ENCODE measurements at places on chromosomes 16 and 17.
A peak's percentile ranks its signal among the peaks of the same experiment; 100 is the strongest.

DNA sequence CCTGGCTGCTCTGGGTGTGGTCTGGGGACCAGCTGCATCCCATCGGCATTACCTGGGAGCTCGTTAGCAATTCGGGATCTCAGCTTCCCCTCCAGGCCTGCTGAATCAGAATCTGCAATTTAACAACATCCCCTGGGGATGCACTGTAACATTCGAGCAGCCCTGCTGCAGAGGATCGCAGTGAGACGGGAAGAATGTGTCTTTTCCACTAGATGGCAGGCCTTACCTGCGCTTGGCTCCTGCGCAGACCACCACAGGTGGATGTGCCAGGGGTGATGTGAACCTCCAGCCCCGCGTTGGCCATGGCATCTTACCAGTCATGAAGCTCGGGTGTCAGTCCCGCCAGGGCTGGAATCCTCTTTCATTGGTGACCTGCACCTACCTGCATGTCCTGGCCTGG is 209.9 kb downstream of the PRKCB start:
- DNase-seq: no peak

- peak; percentile 43 for DNase-seq
Observed at GRCh38 chr17:64028874-64029464, 8.5 kb upstream of the ICAM2 start.

DNA sequence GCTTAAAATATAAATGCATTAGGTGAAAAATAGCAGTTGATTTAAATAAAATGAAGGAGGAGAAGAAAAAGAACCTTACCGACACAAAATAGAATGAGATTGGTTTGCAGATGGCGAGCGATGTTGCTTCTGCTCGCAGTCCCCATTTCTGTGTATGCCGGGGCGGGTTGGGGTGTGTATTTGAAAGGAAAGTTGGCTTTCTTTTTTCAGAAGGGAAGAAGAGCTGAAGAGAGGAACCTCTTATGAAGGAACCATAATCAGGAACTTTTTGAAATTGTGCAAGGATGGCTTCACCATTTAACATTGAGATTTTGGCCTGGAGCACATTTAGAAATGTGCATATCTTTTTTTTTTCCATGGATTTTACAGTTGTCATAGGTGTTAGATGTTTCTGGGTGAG is at the start of gene IGSF6:
Gene IGSF6, minus strand, starts transcription at position 156 of the 400 bp plus-strand sequence. Its CDS starts 10 bp downstream, at position 146.
- no peak for DNase-seq

DNA sequence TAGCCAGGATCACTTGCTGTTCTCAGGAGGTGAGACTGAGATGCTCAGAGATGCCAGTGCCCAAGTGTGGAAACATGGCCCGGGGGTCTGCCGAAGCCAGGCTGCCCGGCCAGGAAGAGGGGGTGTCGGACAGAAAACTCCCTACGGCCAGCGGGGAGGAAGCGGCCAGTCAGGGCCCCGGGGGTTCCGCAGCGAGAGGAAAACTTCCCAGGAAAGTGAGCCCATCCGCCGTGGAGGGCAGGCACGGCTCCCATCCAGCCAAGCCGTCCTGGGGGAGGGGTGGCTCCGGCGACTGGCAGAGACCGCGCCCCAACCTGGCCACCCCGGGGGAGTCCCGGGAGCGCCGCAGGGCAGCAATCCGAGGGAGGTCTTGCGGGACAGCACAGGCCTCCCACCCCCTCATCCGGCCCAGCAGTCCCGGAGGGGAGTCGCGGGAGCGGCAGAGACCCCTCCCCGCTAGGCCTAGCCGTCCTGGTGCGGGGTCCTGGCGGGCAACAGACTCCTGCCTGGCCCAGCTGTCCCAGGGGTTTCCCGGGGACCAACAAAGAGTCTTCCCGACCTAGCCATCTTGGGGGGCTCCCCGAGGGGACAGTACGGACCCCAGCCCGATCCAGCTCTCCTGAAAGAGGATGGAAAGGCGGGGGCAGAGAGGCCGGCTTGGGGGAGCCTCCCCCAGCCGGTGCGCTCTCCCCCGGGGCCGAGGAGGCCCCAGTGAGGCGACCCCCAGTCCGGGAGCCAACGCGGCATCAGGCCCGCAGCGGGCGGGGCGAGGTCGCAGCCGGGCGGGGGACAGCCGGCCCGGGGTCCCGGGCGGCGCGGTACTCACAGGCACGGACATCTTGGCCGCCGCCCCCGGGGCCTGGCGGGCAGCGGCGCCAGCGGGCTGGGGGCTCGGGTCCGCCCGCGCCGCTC is 13.8 kb upstream of the BCAR1 start:
- no peak for DNase-seq

- no peak for DNase-seq
Observed at GRCh38 chr16:591892-592517, 2.1 kb downstream of the RAB40C start.

DNA sequence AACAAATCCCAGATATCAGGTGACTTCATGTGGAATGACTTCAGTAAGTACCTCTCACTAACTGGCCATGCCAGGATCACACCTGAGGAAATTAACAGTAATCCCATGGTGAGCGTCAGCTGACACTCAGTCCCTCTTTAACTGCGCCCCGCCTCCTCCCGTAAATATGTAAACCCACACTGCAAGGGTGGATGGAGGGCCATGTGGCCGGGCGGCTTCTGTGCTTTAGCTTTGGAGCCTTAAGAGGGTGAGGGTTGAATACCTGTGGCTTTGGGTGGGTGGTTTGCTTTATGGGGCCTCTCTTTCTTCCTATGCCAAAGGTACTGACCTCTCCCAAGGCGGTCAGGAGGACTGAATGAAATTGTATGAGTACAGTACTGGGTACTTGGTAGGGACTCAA is 141.7 kb downstream of the MRM1 start:
- no peak for DNase-seq

DNA sequence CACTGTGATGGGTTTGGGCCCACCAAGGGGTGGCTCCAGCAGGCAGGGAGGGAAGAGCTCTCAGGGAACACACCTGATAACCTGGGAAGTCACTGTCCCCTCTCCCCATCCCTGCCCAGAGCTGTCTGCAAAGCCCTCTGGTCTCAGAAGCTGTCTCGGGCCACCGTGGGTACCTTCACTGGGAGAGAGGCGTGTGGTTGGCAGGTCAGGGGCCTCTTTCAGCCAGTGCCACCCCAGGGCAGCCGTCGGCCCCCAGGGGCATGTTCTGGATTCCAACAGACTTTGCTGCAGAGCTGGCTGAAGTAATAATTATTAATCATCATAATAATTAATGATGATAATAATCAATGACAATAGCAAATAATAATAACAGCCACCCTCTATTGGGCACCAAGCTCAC is 21.1 kb downstream of the MGAT5B start:
- DNase-seq: no peak

DNA sequence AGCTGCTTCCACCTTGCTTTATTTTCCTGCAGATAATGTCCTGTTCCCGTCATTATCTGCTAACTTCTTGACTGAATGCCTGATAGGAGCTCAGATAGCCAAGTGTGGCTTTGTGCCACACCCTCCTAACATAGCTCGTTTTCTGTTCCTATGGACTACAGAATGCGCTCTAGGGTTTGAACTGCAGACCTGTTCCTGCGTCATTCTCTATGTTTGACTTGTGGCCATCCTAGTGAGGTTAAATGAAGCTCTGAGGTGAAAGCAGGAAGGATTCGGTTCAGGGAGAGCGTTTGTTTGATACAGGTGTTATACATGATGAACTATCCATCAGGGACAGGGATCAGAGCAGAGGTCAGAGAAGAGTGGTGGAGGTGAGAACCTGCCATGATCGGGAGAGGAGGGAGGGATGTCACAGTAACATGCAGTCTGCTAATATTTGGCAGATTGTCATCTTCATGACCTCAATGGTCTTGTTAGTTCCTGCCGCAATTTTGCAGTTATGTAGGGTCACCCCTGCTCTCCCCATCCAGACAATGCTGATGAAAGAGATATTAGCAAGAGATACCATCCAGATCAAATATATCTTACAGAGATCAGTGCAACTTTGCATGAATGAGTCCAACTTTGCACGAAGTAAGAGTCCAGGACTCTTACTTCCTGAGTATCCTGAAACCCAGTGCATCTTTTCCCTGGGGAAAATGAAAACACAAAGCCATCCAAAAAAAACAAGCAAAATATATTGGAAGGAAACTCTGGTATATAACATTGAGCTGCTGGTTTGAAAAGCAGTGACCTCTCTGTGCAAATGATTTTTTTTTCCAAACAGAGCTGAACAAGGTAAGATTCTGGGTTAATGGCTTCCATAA is 32.8 kb downstream of the MPHOSPH6 start:
- no peak for DNase-seq

DNA sequence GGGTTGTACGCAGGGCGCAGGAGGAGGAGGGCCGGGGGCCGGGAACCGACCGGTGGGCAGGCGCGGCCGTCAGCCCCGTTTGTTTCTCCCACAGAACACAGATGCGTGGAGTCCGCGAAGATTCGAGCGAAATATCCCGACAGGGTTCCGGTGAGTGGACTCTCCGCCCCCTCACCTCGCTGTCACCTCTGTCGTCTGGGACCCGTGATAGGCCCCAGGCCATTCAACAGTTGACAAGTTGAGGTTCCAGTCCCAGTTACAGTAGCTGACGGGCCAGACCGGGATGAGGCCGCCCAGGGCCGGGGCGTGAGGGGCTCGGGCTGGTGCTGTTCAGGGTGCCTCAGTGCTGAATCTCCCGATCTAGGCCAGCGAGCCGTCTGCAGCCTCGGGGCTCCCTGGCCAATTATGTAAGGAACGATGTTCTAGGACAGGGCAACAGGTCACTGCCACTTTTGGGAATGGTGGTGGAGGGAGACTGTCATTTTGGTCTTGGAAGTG is 628 bp downstream of the GABARAPL2 start:
- no peak for DNase-seq

- no peak for DNase-seq
Observed at GRCh38 chr16:6300523-6300922, 1032.1 kb upstream of the RBFOX1 start.

GRCh38 chr16:70670175-70670574 is 15.7 kb downstream of the MTSS2 start:
- DNase-seq: no peak

GRCh38 chr16:78286065-78286464 is 186.6 kb downstream of the WWOX start:
- DNase-seq: no peak

- no peak for DNase-seq
Observed at GRCh38 chr17:57270801-57271245, 14.5 kb downstream of the MSI2 start.

- DNase-seq: no peak
Observed at GRCh38 chr16:1992704-1993317, 3.0 kb downstream of the SYNGR3 start.

DNA sequence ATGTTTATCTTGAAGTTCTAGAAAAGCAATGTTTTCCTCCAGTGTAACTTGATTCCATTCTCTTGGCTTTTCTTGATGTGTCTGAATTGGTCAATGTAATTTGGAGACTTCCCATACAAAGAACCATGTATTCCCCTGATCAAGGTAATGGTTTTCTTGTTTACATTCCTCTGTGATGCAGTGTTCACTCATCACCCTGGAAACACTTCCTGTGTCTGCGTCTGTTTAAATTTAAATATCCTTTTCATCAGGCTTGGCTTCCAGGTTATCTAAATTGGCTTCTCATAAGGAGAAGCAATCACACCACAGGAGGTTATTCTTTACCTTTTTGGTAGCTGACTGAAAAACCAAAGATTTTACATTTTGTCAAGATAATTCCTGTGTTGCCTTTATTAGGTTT is 237.3 kb upstream of the WSCD1 start:
- DNase-seq: no peak
